ENCODE measurements at places on chromosomes 4 and X.
A peak's percentile ranks its signal among the peaks of the same experiment; 100 is the strongest.

DNA sequence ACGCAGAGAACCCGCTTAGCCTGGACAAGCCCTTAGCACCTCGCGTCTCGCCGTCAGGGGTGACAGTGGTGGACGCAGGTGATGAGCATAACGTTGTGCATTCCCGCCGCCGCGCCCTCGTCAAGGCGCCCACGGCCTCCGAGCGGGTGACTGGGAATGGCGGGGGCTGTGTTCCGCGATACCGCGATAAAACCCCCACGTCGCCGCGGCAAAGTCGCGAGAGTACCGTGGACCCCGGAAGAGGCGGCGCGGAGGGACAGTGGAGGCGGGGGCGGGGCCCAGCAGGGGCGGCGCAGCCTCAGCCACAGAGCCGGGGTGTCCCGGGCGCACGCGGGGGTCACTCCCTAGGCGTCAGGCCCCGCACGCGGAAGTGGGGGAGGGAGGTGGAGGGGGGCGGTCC is 53.8 kb downstream of the ZFYVE28 start:
- DNase-seq: peak; percentile 65

GRCh38 chr4:189050643-189051042 is 890.0 kb upstream of the FRG1 start:
- no peak for DNase-seq

- DNase-seq: no peak
These were observed 115.4 kb downstream of the STPG2 start for GRCh38 chr4:98027827-98028226.

- no peak for DNase-seq
These were observed 9.6 kb downstream of the CTBP1 start for GRCh38 chr4:1239141-1239949.

GRCh38 chr4:87225936-87226335 is 5.5 kb upstream of the KLHL8 start:
- DNase-seq: no peak

DNA sequence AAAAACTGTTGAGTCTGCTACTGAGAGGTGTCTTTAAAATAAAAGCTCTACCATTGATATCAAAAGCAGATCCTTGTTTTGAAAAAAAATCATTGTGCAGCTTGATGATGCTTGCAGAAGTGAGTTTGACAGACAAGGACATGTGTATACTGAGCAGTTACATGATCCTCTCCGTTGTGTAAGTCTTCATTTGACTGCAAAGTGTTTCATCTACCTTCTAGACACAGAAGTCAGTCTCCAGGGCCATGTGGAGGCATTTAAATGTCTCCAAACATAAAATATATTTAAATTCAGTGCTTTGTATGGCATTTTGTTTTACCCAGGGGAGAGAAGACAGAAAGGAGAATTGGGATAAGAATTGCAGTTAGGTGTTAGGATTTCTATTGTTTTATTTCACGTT is 107.8 kb upstream of the MYOZ2 start:
- DNase-seq: no peak

GRCh38 chr4:153485359-153485758 is 19.2 kb downstream of the TMEM131L start:
- DNase-seq: no peak

DNA sequence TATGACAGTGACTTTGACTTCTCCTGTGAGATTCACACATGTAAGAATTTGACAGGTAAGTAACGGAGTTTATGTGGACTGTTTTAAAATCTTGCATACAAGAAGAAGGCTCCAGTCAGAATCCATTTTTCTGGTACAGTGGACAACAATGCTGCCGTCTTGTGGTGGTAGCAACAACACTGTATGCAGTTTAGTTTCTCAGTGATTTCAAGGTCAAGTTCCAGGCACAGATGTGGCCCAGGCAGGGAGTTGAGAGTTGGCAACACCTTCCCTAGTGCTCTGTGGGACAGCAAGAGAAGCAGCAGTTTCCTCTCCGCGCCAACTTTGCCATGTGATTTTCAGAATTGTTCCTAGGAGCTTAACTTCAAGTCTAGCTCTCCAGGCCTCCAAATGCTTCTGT is 56.0 kb upstream of the STPG2 start:
- DNase-seq: no peak

DNA sequence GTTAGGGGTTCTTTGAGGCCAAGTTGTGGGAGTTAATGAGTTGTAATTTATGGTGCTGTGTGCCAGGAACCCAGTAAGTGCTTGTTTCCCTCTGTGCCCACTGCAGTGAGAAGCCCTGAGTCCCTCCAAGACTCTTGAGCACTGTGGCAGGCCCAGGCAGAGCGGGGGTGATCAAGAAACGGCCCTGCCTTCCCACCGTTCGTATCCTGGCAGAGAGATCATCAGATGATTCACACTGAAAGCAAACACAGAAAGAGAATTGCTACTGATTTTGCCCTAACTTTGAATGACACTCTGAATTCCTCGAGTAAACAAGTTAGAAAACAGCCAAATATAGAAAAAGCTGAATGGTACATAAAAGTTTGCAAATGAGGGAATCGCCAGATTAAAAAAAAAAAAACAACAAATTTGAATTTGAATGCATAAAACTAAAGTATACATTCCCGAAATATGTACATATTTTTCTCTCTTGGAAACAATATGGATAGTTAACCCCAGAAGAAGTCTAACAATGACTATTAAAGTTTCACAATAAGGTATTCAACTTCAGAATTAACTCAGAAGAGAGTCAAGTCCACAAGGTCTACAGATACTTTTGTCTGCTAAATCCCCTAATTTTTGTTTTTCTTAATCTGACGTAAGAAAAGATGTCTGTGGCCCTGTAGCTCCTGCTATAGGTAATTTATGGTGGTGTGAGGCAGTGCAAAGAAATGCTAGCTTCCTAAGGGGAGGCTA is 71.8 kb downstream of the AFAP1 start:
- no peak for DNase-seq

- no peak for DNase-seq
These were observed 171.5 kb upstream of the FRG1 start for GRCh38 chr4:189769131-189769530.

DNA sequence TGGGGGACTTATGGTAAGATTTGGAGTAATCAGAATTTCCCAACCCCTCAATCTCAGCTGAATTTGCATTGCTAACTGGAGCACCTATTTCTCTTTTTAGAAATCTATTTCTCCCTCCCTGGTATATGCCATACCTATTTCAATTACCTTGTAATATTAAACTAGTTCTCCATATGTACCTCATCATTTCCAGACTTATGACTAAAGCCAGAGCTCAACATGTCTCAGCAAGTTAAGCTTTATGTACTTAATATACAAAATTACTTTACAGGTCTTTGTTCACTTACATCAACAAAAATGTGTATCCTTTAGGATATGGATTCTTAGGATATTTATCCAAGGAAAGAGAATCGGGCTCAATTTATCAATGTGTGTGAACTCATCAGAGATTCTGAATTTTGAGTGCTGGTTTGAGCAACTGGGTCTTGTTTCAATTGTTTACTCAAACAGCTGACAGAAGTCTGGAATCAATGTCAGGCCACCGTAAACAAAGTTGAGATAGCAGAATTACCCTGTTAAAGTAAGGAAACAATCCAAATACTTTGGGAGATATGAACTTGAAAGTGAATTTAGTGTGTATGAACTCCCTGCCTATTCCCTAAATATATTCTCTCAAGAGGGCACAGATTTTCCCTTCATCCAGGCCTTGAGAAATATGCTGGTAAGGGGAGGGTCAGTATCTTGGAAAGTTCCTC is 199.6 kb downstream of the VEGFC start:
- no peak for DNase-seq

DNA sequence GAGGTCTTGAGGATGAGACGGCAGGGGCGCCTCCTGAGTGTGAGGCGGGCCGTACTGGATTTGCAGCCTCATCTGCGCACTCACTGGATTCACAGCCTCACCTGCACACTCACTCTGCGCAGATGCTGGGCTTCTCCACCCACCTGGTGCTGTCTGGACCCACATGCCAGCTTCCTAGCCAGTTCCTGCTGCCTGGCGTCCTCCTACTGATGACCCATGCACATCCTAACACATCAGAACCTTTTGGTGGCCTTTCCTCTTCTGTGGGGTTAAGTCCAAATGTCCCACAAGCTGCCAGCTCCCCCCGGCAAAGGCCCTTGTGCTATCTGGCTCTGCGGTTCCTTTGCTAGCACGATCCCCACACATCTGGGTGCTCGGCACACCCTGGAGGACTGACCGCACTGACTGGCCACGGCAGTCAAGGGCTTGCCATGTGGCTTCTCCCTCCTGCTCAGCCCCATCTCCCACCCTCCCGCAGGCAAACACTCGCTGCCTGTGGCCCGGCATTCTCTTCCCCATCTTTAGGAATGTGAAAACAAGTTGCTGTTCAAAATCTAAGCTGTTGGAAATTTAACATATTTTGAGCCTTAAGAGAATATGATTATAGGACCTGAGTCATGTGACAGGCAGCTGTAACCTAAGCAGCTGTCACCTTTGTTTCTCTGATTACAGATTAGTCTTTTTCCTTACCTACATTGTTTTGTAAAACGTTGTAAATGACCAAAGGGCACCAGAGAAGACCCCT is 39.4 kb upstream of the AFAP1 start:
- no peak for DNase-seq

GRCh38 chr4:38034986-38035882 is 75.0 kb downstream of the PTTG2 start:
- no peak for DNase-seq

GRCh38 chr4:21522296-21522695 is 426.3 kb downstream of the KCNIP4 start:
- DNase-seq: no peak

GRCh38 chrX:39895218-39896110 is 202.3 kb downstream of the BCOR start:
- no peak for DNase-seq

GRCh38 chr4:160826339-160826679 is 1337.5 kb downstream of the FSTL5 start:
- no peak for DNase-seq

DNA sequence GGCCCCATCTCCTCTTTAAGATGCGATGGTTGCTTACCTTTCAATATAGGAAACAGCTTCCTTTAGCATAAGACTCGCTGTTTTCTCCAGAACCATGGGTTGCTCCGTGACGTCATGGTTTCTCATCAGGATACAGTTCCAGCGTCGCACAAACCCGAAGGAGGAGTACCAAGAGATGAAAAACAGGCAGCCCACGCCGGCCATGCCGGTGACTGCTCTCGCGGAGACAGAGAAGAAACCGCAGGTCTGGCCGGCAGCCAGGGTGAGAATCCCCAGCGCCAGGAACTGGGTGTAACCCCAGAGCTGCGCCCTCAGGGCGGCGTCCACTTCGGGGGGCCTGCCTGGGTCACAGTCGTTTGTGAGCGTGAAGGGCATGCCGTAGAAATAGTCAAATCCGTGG is 11.4 kb downstream of the ARSD start:
- DNase-seq: no peak

GRCh38 chr4:13483768-13484121 is 395 bp downstream of the RAB28 start:
- no peak for DNase-seq

GRCh38 chr4:72446353-72447055 is 122.5 kb downstream of the ADAMTS3 start:
- DNase-seq: no peak

DNA sequence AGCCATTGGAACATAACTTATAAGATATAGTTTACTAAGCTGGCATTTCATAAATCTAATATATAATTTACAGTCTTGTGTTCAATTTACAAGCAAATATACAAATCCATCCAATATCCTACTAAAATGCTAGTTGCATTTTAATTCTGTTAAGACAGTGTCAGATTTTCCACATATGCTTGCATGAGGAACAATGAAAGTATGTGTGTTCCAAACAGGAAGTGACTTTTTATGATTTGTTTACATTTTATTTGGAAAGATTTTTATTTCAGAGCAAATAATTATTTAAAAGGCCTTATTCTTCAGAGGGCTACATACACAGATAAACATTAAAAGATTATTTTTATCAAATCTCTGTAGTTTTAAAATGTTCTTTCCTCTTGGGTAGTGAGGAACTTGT is 130.1 kb downstream of the KLHL34 start:
- DNase-seq: no peak

DNA sequence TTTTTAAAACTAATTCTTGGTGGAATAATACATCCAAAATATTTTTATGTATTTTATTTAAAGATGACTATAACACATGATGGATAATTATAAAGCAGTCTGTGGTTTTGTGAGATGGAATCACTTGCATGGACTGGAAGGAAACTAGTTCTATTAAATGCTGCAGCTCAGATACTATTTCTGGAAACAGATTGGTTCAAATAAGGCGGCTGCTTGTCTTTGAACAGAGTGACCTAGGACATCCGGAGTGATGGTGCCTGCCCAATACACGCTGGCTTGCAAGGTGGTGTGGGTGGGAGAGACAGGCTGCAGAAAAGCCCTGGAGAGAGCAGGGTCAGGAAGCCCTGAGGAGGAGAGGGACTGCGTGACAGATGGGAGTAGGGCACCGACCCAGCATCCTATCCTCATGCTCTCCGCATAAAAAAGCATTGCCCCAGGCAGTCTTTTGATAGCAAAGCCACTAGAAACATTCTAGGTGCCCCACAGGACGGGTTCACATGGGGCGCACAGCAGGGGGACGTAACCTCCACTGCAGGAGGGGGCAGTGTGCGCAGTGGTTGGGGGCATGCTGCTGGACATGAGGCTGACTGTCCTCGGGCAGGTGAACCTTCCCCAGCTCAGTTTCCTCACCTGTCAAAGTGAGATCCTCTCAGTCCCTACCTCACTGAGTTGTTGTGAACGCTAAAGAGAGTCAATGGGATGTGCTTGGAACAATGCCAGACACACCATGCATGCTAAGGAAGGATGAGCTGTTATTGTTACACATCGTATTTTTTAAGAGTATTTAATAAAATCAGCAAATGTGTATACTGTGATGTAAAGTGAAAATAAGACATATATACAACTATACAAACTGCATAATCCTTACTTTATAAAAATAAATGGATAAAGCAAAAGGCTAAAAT is 71.3 kb downstream of the EVC2 start:
- DNase-seq: no peak

DNA sequence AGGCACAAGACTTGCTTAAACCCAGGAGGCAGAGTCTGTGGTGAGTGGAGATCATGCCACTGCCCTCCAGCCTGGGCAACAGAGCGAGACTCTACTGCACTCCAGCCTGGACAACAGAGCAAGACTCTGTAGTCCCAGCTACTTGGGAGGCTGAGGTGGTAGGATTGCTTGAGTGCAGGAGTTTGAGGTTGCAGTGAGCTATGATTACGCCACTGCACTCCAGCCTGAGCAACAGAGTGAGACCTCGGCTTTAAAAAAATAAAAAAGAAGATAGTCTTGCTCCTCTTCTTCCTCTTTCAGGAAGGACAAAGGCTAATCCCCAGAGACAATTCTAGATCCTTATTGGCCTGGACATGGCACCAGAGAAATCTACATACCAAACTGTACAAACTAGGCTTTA is 5.7 kb upstream of the PPEF2 start:
- DNase-seq: no peak

- no peak for DNase-seq
These were observed 68.7 kb downstream of the NSD2 start for GRCh38 chr4:1939664-1940509.

Measured in effector CD8-positive, alpha-beta T cell (primary cell).